Activated CD4-positive, CD25-positive, alpha-beta regulatory T cell (primary cell): ENCODE measurements at places on chromosomes 6 and 20.

- DNase-seq: no peak
Observed at GRCh38 chr6:21158873-21159272, 434.7 kb upstream of the SOX4 start.

DNA sequence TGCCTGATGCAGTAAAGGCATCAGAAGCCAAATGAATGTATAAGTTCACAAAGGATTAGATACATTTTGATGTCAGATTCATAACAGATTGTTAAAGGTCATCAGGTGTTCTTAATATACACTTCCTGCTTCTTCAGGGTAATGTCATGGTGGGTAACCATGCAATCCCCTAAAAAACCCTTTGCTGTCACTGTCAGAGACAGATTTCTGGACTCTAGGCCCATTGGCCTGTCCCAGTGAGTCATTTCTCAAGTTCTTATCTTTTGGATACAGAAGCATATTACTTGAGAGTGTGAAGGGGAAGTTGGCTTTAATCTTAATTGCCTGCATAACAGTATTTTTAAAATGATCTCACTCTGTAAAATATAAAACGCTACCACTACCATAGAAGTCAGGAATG lies 895.6 kb upstream of the MAP3K7 start:
- DNase-seq: no peak

DNA sequence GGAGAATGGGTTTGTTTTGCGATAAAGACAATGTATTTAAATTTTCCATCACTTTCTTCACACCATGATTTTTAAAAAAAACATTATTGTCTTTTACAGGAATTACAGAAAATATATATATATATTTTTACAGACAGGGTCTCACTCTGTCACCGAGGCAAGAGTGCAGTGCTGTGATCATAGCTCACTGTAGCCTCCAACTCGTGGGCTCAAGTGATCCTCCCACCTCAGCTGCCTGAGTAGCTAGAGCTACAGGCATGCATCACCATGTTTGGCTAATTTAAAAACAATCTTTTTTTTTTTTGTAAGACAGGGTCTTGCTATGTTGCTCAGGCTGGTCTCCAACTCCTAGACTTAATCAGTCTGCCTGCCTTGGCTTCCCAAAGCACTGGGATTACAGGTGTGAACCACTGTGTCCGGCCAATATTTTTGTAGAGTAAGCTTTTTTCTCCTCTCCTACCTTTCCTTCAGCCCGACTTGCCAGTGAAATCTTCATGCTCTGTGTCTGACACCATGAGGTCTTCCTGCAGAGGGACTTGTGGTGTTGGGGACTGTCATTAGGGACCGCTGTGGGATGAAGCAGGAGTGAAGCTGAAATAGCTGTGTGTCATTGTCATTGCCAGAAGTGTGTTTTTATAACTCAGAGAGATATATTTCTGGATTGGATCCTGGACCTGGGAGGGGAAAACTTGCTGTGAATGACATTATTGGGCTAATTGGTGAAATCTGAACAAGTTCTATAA lies 13.2 kb downstream of the DSP start:
- no peak for DNase-seq

DNA sequence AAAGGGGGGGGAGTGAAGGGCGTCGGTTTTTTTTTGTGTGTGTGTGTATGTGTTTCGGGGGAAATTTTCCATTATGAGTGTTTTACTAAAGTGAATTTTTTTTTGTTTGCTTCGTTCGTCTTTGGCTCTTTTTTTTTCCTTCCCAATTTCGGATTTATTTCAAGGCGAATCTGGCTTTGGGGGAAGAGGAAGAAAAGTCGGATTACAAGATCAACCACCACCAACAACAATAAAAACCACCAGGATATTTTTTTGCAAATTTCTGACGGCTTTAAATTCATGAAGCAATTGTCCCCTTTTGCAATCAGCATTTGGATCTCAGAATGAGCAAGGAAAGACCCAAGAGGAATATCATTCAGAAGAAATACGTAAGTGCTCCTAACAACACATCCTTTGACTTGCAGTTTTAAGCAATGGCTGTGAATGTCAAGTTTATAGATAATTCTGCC lies 372 bp downstream of the JARID2 start:
- no peak for DNase-seq

GRCh38 chr6:43335469-43335868 lies 26.8 kb upstream of the CRIP3 start:
- no peak for DNase-seq

GRCh38 chr6:137025786-137026730 lies 18.7 kb downstream of the IL20RA start:
- no peak for DNase-seq

DNA sequence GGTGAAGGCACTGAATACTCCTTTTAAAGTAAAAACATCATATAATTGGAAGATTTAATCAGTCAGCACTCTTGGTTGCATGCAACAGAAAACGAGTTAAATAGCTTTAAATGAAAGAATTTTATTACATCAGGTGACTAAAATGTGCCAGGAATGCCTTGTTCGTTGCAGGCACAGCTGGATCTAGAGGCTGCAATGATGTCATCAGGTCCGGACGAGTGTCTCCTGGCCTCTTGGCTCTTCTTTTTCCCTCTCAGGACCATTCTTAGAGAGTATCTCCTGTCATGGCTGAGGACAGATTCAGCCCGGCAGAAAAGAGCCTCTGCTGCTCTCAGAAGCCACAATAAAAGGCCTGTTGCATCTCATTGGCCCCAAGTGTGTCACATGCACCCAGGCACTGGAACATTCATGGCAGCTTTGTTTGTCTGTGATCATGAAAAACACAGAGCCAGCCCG lies 510.7 kb upstream of the SULF2 start:
- DNase-seq: no peak

- no peak for DNase-seq
Observed at GRCh38 chr20:55173601-55174000, 698.2 kb downstream of the DOK5 start.

DNA sequence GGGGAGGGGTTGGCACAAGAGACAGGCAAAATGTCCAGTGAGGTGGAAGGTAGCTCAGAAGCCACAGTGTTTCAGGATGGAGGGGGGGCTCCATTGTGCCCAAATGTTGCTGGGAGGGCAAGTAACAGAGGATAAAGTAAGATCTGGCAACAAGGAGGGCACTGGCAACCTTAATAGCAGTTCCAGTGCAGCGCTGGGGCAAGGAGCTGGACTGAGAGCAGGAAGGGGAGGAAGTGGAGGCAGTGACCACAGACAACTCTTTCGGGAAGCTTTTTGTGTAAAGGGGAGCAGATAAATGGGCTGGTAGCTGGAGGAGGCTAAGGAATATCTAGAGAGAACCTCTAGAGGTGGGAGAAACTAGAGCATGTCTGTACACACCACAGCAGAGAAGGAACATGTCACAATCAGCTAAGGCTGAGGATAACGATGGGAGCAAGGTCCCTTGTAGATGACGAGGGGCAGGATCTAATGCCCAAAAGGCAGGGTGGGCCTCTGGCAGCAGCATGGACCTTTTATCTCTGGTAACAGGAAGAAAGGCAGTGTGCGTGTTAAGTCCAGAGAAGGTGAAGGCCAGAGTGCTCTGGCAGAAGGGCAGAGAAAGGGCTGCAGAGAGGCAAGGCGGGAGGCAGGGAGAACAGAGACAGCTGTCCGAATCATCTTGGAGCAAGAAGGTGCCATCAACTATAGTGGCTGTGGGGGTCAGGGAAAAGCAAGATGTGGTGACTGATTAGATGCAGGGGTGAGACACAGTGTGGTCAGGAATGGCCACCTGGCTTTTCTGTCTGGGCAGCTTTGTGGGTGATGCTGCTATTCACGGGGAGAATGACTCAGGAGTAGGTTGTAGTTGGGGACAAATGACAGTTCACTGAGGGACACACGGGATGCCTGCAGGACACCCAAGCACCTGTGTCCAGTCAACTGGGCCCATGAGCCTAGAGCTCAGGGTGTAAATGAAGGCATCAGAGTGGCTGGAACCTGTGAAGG lies 17.4 kb downstream of the TMEM242 start:
- no peak for DNase-seq

DNA sequence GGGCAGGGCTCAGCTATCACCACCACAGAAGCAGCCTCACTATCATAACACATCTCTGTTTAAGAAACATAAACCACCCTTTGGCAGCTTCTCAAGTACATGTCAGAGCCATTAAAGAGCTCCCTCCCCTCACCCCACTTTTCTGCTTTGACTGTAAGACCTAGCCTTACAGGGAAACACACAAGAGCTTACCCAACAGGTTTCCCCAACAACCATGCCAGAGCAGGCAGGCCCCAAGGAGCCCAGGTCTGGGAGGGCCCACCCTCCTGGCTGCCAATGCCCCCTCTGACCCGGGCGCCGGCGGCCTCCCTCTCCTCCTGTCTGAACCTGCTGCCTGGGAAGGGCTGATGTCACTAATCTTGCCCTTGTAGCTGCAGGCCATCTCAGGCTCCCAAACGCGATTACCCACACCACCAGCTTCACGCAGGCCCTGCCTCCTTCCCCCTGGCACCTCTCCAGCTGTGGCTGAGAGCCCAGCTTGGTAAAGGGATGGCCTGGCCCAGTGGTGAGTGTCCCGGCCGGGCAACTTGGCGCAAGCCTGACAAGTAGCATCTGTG lies 402.0 kb downstream of the MAFB start:
- DNase-seq: no peak
